ENCODE measurements at places on chromosomes 1 and 21.
A peak's percentile ranks its signal among the peaks of the same experiment; 100 is the strongest.

GRCh38 chr1:203055161-203055799, 29.0 kb downstream of the PPFIA4 start:
- no peak for DNase-seq

GRCh38 chr21:22201126-22201525, 1202.9 kb downstream of the NCAM2 start:
- DNase-seq: no peak

- DNase-seq: no peak
These were observed 9.6 kb downstream of the EPHX1 start for GRCh38 chr1:225819346-225820192.

- DNase-seq: peak; percentile 97
These were observed 14.0 kb downstream of the COL16A1 start for GRCh38 chr1:31689854-31690253.

- DNase-seq: no peak
These were observed 20.7 kb downstream of the PARS2 start for GRCh38 chr1:54743416-54744226.

DNA sequence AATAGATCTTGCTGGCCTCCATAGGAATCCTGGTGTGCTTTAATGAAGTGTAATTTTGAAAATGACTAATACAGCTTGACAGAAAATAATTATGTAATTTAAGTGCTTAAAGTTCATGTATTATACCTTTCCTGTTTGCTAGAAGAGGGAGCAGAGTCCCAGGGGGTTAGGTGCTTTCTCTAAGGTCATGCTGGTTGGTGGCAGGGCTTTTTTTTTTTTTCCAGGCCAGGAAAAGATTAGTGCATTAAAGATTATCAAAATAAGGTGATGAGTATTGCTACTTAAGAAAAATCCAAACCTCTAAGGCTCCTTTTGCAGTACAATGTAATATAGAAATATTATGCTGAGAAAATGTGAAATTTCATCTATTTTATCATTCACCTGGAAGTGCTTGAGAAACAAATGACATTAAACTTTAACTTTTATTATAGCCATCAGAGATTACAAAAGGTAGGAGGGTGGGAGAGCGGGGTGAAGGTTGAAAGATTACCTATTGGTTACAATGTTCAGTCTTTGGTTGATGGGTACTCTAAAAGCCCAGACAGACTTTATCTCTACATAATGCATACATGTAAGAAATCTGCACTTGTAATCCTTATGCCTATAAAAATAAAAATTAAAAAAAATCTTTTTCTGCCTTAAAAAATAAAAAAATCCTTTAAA, 110.8 kb downstream of the RABGAP1L start:
- DNase-seq: no peak

Measured in fibroblast of skin of right quadriceps (primary cell).